HEK293T (cell line): ENCODE measurements at places on chromosomes 6 and 20.
A peak's percentile ranks its signal among the peaks of the same experiment; 100 is the strongest.

- no peak for DNase-seq
These were observed 4.6 kb upstream of the REV3L start for GRCh38 chr6:111487661-111488060.

- DNase-seq = no peak
These were observed 194.8 kb downstream of the MAFB start for GRCh38 chr20:40494248-40494647.

DNA sequence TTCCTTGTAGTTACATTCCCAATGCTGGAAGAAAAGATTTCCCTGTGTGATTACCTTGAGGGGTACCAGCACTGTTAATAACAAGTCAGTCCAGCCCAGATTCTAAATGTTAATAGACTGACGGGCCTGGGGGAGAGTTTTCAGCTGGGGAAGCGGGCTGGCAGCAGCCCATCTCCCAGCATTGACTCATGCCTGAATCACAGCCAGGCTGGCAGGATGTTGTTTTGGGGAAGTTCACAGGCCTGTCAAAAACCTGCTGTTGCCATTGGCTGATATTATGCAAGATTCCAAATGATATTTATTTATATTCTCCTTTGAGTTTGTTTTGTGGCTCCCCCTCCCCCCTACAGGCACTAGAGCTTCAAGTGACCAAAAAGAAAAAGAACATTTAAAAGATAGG is 213.9 kb upstream of the CNR1 start:
- DNase-seq = no peak

DNA sequence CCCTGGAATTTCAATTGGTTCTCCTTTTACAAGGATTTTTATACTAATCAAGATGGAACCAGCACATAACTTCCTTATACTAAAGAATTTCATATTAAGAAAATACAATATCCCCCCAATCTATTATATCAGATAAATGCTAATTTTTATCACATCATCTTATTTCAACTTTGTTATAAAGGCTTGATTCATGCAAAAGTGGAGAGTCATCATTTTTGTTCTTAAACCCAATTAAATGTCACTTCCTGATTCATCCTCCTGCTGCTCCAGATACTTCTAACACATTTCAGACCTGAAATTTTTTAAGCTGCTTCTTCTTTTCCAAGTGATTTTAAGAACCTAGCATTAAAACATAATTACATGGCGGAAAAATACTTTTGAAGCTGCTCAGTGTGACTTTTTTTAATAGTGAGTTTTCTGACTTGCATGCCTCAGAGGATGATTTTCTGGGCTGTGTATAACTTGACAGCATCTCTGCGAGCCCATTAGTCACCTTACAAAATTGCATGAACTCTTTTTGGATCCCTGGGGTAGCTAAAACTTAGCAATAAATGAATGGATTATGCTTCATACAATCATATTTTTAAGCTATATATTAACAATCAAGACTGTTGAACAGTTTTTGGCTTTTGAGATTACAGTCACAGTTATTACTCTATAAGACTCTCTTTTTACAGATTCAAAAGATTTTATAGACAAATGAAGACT is 134.1 kb downstream of the ELOVL4 start:
- DNase-seq = no peak

GRCh38 chr6:98833057-98833306 is 1.4 kb upstream of the POU3F2 start:
- no peak for DNase-seq

DNA sequence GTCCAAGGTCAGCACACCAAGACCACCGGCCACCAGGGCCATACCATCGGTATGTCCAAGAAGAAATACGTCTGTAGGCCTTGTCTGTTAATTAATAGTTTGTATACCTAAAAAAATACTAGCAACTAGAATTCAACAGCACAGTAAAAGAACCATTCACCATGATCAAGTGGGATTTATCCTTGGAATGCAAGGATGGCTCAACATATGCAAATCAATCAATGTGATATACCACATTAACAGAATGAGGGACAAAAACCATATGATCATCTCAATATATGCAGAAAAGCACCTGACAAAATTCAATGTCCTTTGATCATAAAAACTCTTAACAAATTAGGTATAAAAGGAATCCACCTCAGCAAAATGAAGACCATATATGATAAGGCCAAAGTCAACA is 24.4 kb downstream of the RPP40 start:
- DNase-seq = no peak

GRCh38 chr6:110173506-110174132 is 5.9 kb downstream of the WASF1 start:
- DNase-seq = no peak

DNA sequence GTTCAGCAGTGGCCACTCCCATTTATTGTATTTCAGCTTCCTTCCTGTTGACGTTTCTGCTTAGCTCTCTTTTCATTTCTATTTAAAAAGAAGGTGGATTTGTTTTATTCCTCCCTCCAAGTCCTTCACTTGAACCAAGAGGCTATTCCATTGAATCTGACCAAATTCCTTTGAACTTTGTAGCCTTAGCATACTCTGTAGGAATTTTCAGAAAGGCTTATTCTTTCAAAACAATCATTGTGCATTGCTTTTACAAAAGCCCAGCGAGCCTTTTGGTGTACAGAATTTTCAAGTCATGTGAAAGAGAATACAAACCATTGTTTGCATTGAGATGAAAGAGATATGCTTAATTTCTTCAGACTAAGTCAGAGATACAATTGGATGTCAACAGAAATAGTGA is 151.0 kb upstream of the INSM1 start:
- no peak for DNase-seq

GRCh38 chr20:6299456-6299855 is 176.6 kb upstream of the FERMT1 start:
- no peak for DNase-seq

GRCh38 chr6:158869826-158870648 is 50.9 kb upstream of the EZR start:
- DNase-seq = no peak

- no peak for DNase-seq
These were observed 634 bp downstream of the ITPA start for GRCh38 chr20:3209946-3210317.

DNA sequence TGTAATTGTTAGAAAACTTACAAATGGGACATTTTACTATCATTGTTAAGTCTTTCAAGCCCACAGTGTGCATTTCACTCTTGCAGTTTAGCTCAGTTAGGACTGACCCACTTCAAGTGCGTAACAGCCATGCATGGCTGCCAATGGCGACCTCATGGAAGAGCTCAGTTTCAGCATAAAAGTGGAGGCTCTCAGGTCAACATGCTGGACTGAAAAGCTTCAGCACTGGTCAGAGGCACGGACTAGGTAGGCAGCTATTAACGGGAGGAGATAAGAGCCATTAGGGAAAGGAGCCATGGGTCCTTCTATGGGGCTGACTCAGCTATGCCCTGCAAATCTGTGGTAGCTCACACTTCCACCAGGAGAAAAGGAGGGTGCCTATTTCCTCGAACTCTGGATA is 101.8 kb downstream of the TTLL2 start:
- DNase-seq = no peak

- DNase-seq = no peak
These were observed 184.3 kb upstream of the CST7 start for GRCh38 chr20:24764794-24765202.

DNA sequence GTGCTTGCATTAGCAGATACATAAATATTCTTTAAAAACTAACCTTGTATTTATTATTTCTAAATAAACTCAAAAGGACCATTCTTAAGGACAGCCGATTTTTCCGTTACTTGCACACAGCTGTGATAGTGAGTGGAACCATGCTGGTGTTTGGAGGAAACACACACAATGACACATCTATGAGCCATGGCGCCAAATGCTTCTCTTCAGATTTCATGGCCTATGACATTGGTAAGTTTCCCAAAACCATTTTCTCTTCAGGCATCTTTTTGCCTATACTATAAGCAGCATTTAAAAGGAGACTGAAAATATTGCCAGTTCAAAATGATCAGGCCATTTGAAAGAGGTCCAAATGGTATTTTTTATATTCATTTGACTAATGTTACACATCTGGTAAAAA is 92.3 kb downstream of the ATRN start:
- DNase-seq = no peak

DNA sequence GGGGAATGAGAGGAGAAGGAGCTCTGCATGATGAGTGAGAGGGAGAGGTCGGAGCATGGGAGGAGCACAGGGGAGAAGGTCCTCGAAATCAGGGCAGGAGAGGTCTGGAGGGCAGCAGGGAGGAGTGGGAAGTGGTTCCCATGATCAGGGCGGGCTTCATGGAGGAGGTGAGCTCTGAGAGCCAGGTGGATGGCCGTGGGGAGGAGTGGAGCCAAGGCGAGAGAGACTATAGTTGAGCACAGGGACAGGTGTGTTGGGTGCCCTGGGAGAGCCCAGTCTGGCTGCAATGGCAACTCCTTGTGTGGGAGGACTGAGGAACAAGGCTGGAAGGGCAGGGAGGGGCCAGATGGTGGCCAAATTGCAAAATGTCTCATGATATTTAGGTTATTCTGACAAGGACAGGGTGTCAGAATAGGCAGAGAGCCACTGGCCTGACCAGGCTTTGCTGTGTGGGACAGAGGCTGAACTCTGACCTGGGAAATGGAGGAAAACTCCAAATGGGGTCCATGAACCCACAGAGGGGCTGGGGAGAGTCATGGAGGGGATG is 21.4 kb downstream of the TTBK1 start:
- DNase-seq = no peak

GRCh38 chr20:15643713-15644112 is 929.5 kb downstream of the KIF16B start:
- peak; percentile 14 for DNase-seq

GRCh38 chr6:143079325-143079640 is 18.6 kb downstream of the AIG1 start:
- no peak for DNase-seq

DNA sequence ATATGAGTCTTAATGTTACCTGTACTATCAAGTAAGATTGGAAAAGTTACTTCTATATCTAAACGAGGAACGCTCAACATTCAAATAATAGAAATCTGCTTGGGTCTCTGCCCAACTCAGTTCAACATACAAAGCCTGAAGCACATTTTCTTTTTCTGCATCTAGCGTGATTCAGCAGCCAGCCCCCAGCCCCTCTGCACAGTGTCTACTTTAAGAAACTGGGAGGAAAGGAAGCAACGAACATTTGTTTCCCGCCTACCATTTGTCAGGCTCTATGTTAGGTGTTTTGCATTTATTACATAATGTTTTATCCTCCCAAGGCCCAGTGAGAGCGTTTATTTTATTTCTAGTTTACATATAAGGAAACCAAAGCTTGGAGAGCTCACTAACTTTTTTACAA is 17.3 kb downstream of the PHACTR1 start:
- no peak for DNase-seq

GRCh38 chr6:5231289-5231688 is 29.5 kb downstream of the LYRM4 start:
- DNase-seq = no peak

GRCh38 chr20:9235518-9235917 is 166.6 kb downstream of the PLCB4 start:
- no peak for DNase-seq

DNA sequence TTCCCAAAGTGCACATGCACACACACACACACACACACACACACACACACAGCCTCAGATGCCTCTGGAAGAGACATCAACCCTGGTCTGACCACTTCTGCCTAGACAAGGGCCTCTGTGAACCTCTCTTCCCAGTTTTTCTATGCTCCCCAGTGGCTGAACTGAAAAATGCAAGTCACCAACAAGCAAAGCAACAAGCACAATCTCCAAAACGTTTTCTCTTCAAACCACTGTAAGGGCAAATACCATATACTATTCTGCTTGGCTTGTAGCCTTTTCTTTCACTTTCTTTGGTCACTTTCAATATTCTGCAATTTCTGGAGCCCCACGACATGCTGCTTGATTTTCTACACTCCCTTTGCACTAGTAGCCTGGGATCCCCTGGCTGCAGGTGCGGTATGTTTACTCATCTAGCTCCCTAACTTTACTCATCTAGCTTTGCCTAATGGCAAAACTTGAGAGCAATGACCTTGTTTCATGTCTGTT is 121.4 kb upstream of the DST start:
- peak; percentile 40 for DNase-seq

- no peak for DNase-seq
These were observed 373.6 kb downstream of the PLCB1 start for GRCh38 chr20:8505476-8506200.

GRCh38 chr20:35503841-35504561 is 25.5 kb downstream of the C20orf173 start:
- DNase-seq = no peak

- DNase-seq = no peak
These were observed 125.7 kb upstream of the RIPOR2 start for GRCh38 chr6:25061289-25061936.

GRCh38 chr20:38602185-38602581 is 574 bp downstream of the ARHGAP40 start:
- DNase-seq = no peak

DNA sequence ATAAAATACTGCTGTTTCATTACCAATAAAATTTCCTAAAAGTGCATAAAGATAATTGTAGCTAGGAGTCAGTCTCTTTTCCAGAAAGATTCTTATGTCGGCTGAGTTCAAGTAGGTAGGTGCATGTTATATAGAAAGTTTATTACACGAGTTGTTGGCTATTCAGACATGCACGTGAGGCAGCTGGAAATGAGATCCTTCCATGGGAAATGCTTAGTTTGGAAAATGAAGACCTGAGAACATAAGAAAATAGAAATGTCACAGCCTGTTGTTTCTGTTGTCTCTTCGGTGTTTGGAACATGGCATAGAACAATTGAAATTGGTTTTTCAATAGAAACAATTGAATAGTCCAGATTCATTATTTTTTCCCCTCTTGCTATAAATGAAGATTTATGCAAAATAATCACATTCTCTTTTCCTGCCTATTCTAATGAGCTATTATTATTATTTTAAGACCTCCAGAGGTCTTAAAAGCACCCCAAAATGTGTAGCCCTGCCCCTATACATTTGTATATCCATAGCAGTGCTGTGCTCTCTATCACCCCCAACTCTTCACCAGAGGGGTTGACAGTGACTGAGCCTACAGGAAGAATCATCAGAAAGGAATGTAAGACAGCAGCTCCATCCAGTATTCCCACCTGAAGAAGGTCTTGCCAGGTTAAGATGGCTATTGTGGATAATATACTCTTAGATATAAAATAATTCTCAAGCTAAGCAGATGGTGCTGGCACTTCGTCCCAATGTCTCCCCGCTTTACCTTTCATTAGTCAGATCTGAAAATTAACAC is 82.2 kb downstream of the ZDHHC14 start:
- no peak for DNase-seq

DNA sequence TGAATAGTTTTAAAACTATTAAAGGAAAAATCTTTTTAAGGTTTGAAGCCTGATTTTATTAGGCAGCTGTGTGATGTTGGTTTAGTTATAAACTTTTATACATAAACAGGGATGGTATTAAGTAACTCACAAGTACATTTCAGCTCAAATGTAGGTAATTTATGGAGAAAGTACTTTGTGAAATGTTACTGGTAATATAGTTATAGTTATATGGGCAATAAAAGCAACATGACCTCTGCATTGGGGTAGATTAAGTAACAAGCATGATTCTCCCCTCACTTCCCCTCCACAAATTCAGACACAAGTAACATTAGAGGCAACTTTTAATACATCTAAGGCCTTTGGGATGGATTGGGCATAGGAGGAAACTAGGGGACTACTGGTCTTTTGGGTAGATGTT is 154.3 kb upstream of the ID4 start:
- peak; percentile 27 for DNase-seq

GRCh38 chr6:158445426-158446085 is 114.3 kb upstream of the TMEM181 start:
- DNase-seq = no peak
